CD4-positive, alpha-beta T cell (primary cell): ENCODE measurements at places on chromosomes 5 and 9.

- DNase-seq: no peak
Measured at GRCh38 chr5:11468334-11469039, 435.8 kb downstream of the CTNND2 start.

DNA sequence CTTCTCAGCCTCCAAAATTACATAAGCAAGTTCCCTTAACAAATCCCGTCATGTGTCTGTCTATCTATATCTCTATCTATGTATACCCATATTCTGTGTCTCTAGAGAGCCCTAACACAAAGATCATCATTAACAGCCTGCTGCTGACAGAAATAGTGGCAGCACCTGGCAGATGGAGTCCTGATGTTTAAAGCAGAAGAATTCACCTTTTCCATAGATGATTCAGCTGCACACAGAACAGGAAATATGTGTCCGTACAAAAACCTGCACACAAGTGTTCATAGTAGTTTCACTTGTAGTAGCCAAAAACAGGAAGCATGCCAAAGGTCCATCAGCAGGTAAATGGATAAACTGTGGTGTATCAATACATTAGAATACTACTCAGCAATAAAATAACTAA is 45.0 kb upstream of the ACO1 start:
- no peak for DNase-seq

- DNase-seq: peak; percentile 80
Measured at GRCh38 chr5:172958331-172959046, 735 bp upstream of the RPL26L1 start.

GRCh38 chr5:24749701-24750100 is 104.9 kb upstream of the CDH10 start:
- DNase-seq: no peak

DNA sequence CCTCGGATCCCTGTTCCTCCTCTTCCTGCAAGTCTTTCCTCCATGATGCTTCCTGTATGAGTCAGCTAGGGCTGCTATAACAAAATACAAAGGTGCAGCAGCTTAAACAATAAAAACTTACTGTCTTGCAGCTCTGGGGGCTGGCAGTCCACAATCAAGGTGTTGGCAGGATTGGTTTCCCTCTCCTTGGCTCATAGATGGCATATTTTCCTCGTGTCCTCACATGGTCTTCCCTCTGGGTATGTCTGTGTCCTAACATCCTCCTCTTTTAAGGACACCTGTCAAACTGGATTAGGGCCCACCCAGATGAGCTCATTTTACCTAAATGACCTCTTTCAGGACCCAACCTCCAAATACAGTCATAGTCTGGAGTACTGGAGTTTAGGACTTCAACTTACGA is 117.5 kb downstream of the MED10 start:
- no peak for DNase-seq

GRCh38 chr9:93297659-93298497 is 113.9 kb downstream of the WNK2 start:
- no peak for DNase-seq

DNA sequence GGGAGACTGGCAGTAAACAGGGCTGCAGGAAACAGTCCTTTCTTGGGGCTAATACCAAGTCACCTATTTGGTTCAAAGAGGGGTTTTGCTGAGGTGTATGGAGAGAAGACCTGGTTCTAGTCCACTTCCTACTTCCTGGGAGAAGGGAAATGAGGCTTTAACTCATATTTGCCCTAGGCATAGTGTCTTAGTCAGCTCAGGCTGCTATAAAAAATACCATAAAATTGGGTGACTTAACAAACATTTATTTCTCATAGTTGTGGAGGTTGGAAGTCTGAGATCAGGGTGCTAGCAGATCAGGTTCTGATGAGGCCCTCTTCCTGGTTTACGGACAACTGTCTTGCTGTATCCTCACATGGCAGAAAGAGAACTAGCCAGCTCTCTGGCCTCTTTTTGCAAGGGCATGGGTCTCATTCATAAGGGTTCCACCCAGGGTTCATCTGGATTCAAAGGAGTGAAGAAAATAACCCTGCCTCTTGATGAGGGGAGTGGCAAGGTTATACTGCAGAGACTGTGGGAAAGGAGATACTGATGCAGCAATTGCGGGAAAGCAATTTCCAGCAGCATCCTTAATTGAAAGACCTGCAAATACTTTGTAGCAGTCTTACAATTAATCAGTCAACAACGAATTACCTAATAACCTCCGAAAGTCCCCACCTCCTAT is 40.5 kb downstream of the ANKDD1B start:
- DNase-seq: no peak

- no peak for DNase-seq
Measured at GRCh38 chr5:58681943-58682342, 99.1 kb downstream of the RAB3C start.

GRCh38 chr5:55969956-55970355 is 24.8 kb downstream of the IL6ST start:
- DNase-seq: no peak

- DNase-seq: no peak
Measured at GRCh38 chr9:1005043-1005667, 28.7 kb downstream of the DMRT3 start.

DNA sequence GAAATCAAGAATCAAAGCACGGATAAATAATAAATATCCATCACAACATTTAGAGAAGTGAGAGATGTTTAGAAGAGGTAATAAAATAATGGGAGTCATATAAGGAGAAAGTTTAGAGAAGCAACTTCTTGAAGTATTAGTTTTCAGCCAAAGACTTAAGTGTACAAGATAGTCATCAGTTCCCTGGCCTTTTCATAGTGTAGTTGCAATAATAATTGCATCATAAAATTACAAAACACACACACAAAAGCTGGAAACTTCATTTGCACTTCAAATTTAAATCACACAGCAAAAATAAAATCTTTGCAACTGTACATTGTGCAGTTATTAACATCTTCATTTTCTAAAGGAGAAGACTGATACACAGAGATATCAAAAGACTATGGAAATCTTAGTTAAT is 319.1 kb upstream of the RGMB start:
- DNase-seq: no peak

- DNase-seq: peak; percentile 53
Measured at GRCh38 chr9:121369595-121370265, at the start of gene STOM. Gene STOM, minus strand, starts transcription at chr9:121370250. Its CDS starts 63 bp downstream, at chr9:121370187.

GRCh38 chr5:179321206-179321987 is 23.9 kb downstream of the ADAMTS2 start:
- DNase-seq: no peak

GRCh38 chr9:96048956-96049831 is 173.7 kb downstream of the ERCC6L2 start:
- no peak for DNase-seq

- DNase-seq: no peak
Measured at GRCh38 chr5:1685066-1685465, 114.6 kb downstream of the MRPL36 start.

DNA sequence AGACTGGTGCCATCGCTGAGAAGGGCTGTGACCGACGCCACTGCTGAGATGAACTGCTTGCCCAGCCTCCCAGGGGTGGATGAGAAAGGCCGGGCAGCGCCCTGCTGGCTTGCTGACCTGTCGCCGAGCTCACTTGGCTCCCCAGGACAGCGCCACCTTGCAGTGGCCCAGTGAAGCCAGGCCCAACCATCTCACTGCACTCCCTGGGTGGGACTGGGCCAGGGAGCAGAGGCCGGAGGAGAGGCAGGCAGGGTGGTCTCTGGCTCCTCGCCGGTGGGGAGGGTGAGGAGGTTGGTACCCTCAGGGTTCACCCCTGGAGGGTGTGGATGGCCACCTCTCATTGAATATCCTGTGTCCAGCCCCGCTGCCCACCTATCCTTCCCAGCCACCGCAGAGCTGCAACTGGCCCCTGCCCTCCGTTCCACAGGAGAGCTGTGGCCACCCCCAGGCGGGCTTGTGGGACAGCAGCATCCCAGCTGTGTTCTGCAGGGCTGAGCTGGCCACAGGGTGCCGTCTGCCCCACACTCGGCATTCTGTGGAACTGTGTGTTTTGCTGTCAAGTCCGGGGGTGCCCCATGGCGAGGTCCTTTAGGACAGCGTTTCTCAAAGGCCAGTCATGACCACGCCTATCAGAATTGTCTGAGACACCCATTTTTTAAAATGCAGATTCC is 41.0 kb upstream of the FCN2 start:
- DNase-seq: no peak

GRCh38 chr9:70409800-70410199 is 4.7 kb downstream of the KLF9 start:
- no peak for DNase-seq

DNA sequence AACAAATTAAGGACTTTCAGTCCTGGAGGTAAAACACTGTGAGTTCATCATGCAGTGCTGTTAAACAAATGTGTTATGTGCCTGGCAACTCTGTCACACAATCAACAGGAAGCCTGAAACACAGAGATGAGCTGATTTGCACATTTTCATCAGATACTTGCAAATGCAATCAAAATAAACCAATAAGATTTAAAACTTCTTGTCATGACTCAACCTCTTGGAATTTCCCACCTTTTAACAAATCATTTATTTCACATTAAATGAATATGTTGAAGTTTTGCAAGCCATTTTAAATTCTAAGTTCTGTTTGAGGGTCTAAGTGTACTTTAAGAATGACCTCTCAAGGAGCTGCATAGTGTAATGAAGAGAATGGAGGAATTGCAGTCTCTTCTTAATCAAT is 64.4 kb downstream of the ANXA1 start:
- DNase-seq: no peak

DNA sequence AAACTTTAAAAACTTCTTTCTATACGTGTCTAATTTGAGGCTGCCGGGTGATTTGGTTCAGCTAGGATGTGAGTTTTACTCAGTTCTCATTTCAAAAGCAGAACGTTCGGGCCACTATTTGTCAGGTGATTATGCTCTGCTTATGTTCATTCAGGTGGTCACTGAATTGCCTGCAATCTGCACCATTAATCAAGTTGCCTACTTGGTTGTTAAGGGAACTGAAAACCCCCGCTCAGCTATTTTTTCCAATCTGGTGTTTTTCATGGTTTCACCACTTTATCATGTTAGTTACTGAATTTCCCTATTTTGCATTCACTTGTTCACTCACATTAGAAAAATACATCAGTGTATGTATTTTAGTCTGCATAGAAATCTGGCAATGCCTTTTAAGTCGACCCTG is 523.0 kb downstream of the CSNK1G3 start:
- DNase-seq: no peak

GRCh38 chr5:38382898-38383297 is 124.5 kb downstream of the EGFLAM start:
- peak; percentile 39 for DNase-seq

DNA sequence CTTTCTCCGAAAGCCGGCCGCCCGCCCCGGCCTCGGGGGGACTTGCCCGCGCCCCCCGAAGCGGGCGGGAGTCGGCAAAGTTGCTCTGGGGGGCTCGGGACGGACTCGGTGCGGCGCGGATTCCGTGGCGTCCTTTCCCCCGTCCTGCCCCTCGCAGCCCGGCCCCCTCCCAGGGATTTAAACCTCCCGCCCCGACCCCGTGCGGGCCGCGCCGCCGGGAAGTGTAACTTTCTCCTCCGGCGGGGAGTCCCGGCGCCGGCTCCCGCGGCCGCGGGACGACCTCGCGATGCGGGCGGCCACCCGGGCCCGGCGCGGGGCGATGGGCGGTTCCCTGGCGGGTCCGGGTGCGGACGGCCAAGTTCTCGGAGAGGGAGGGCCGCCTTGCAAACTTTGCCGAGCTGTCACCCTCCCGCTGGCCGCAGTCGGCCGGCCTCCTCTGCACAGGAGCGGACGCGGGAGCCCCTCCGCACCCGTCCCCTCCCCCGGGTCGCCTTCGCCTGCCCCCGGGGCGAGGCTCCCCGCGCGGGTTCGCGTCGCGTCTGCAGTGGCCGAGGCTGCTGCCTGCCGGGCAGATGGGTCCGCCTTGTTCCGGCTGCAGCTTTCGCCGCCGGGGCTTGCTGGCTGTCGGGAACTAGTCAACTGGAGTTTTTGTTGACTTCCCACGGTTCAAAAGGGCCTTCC is 732 bp downstream of the PBX3 start:
- DNase-seq: peak; percentile 17

DNA sequence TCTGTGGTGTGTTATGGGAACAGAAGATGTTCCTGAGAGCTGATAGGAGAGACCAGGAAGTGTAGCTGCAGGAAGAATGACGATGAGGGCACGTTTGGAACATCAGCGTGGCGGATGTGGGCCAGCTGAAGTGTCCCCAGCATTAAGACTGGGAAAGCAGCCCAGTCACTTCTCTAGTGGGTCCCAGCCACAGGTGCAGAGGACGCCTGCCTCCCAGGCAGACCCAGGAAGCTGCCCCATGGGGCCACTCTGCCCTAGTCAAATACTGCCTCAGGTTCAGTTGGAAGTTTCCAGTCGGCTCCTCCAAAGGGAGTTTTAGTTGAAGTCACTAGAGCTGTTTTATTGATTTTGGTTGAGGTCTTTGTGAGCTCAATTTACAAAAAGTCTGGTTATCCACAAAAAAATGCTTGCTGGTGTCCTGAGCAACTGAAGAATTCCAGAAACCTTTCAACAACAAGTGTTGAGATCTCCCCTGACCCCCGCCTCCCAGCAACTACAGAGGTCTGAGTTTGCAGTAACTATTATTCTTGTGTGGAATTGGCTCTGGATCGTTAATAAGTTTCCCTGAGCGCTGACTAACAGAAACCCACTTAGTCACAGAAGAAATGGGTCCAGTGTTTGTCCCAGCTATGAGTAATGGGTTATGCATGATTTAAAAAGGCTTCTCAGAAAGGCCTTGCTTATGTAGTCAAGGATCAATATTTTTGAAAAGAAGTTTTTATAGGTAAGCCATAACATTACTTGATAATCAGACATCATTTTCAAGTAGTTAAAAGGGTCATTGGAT is 294.1 kb downstream of the FANCC start:
- DNase-seq: no peak

- DNase-seq: peak; percentile 14
Measured at GRCh38 chr9:111621895-111622480, 9.1 kb upstream of the DNAJC25 start.

DNA sequence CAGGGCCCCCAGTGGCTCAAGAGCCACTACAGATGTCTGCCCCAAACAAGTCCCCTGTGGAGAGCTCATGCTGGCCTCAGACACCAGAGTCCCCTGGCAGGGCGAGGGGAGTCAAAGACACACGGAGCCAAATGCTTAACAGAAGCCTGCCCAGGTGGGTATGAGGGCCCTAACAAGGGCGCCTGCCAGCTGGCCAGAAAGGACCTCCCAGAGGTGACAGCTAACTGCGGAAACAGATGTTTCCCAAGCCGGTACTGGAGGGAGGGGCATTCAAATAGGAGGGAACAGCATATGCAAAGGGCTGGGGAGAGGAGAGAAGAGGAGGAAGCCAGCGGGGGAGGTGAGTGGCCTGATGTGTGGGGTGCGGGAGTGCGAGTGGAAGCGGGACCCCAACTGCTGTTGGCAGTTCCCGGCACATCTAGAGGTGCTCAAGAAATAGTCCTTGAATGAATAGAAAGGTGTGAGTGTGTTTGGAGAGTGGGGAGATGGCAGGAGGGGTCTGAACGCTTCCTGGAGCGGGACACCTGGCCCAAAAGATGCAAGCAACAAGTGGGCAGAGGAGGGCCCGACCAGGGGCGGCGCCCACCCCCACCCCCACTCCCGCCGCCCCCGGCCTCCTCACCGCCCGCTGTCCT is 824 bp downstream of the MXD3 start:
- peak; percentile 56 for DNase-seq

GRCh38 chr9:22211588-22212360 is 202.7 kb upstream of the CDKN2B start:
- DNase-seq: no peak

GRCh38 chr9:33415501-33416038 is 13.2 kb upstream of the AQP7 start:
- peak; percentile 91 for DNase-seq
